ENCODE measurements at places on chromosomes 16 and 17.

- no peak for DNase-seq
These were observed 147.6 kb upstream of the HLF start for GRCh38 chr17:55117164-55117563.

GRCh38 chr17:17890773-17891759 is 54.3 kb upstream of the SREBF1 start:
- no peak for DNase-seq

DNA sequence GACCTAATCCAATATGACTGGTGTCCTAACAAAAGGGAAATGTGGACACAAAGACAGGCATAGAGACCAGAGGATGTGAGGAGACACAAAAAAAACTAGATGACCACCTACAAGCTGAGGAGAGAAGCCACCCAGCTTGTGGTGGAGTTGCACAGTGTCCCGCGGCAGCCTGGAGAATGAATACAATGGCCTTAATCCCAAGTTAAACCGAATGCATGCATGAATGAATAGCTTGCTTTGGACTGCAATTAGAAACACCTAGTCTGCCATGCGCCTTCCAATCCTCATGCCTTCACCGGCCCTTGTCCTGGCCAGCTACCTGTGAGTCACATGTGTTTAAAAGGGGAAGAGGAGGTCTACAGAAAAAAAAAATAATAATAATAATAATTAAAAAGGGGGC is 72.0 kb downstream of the CNGB1 start:
- no peak for DNase-seq

DNA sequence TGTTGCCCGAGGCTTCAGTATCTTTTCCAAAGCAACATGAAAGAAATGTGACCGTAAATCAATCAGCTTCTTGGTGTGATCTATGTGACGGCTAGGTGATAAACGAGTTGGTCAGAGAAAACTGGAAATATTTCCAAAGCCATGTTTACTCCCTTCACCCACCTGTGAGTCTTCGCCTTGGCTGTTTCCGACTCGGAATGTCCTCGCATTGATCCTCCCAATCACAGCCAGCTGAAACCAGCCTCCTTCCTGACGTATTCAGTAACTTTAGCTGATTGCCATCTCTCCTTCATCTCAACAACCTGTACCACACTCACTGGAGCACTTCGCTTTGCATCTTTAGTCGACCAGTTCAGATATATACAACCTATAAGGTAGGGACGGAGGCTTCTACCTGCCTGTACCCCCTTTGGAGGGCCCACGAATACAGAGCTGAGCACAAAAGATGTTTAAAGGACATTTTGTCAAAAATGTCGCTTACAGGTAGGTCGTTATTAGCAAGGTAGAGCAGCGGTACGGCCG is 705 bp downstream of the KRABD2 start:
- DNase-seq, result peak; percentile 25

GRCh38 chr16:5058476-5058875 is 7.3 kb downstream of the C16orf89 start:
- no peak for DNase-seq

DNA sequence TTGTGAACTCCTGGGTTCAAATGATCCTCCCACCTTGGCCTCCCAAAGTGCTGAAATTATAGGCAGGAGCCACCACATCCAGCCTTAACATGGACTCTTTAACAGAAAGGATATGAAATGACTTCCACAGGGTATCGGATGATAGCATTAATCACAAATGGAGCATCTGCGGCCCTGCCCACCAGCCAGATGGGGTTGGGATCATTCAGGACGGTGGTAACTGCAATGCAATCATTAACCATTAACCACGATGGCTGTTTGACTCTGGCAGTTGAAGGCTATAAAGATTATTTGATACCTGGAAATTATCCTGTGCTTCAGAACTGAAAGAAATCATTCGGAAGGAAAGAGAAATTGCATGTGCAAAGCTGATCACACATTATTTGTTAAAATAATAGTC is 5.3 kb upstream of the CHST5 start:
- no peak for DNase-seq

GRCh38 chr16:19601083-19601976 is 45.8 kb downstream of the VPS35L start:
- DNase-seq, result peak; percentile 21

DNA sequence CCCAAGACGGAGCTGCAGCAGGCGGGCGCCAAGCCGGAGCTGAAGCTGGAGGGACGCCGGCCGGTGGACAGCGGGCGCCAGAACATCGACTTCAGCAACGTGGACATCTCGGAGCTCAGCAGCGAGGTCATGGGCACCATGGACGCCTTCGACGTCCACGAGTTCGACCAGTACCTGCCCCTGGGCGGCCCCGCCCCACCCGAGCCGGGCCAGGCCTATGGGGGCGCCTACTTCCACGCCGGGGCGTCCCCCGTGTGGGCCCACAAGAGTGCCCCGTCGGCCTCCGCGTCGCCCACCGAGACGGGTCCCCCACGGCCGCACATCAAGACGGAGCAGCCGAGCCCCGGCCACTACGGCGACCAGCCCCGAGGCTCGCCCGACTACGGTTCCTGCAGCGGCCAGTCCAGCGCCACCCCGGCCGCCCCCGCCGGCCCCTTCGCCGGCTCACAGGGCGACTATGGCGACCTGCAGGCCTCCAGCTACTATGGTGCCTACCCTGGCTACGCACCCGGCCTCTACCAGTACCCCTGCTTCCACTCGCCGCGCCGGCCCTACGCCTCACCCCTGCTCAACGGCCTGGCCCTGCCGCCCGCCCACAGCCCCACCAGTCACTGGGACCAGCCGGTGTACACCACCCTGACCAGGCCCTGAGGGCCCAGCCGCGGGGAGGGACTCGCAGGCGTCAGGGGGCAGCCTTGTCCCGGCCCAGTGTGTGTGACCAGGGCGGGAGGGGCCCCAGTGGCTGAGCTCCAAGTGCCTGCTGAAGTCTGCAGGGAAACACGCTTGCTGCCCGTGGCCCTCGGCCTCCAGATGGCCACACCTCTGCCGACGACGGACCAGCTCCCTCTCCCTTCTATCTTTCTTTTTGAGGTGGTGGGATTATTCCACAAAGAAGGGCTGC is 3.4 kb downstream of the SOX8 start:
- no peak for DNase-seq

- DNase-seq, result no peak
These were observed 203.6 kb downstream of the HS3ST4 start for GRCh38 chr16:25895380-25895779.

DNA sequence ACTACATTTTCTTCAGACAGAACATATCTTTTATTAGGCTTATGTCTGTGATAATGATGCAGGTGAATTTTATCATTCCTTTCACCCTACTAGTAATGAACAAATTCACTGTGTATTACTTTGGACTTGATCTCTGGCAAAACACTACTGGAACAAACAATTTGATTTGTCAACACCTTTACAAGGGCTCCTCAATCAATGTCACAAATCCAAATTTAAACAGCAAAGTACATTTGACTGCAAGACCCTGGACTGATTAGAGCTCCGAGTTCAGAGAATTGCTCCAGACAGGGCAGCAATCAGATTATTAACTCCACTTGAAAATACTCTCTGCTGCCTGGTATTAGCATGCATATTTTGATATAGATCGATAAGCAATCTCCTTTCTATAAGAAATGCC is 547.6 kb upstream of the SALL1 start:
- no peak for DNase-seq

DNA sequence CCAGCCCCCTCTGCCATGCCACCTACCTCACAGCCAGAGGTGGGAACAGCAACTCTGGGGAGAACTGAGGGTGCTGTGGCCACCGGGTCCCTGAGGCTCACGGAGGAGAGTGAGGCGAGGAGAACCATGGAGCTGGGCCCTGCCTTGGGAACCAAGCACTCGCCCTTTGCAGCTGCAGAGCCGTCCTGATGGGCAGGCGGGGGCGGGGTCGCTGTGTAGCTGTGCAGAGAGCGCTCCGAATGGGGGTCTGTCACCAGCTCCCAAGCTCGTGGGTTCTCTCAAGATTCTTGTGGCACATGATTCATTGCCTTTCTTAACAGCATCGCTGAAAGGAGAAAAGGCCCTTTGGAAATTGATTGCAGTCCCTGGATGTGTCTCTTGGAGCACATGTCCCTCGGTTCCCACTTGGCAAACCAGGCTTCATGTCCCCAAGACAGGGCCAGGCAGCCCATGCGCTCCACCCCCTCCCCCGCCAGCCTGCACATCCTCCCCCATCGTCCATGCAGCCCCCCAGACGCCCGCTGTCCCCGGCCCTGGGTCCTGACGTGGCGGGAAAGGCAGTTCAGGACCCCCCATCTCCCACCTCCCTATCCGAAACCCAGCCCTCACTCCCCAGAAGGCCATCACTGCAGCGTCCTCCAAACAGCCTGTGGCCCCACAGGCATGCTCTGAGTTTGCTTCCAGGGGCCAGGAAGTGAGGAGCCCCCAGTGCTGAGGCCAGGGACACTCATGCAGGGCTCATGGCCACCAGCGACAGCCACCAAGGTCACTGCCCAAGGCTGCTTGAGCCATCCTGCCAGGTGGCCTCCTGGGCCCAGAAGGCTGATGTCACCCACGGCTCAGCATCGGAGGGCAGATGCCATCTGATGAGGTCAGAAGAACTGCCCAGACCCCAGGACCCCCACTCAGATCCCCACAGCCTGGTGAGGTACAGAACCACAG is 20.6 kb upstream of the CHMP6 start:
- no peak for DNase-seq

DNA sequence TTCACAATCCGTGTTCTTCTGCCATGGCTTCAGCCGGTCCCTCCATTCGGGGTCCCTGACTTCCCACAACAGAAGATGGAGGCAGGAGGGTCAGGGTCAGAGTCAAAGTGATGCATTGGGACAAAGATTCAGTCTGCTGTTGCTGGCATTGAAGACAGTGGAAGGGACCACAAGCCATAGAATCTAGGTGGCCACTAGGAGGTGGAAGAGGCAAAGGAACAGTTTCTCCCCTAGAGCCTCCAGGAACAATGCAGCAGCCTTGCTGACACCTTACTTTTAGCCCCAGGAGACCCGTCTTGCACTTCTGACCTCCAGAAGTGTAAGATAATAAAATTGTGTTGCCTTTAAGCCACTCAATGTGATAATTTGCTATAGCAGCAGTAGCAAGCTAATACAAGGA is 55.9 kb downstream of the MFSD11 start:
- no peak for DNase-seq

- DNase-seq, result no peak
These were observed 3.2 kb downstream of the SLC6A2 start for GRCh38 chr16:55658898-55659420.
